Right forelimb (tissue), 1 donor: ENCODE measurements at places on chromosomes 4 and X.

DNA sequence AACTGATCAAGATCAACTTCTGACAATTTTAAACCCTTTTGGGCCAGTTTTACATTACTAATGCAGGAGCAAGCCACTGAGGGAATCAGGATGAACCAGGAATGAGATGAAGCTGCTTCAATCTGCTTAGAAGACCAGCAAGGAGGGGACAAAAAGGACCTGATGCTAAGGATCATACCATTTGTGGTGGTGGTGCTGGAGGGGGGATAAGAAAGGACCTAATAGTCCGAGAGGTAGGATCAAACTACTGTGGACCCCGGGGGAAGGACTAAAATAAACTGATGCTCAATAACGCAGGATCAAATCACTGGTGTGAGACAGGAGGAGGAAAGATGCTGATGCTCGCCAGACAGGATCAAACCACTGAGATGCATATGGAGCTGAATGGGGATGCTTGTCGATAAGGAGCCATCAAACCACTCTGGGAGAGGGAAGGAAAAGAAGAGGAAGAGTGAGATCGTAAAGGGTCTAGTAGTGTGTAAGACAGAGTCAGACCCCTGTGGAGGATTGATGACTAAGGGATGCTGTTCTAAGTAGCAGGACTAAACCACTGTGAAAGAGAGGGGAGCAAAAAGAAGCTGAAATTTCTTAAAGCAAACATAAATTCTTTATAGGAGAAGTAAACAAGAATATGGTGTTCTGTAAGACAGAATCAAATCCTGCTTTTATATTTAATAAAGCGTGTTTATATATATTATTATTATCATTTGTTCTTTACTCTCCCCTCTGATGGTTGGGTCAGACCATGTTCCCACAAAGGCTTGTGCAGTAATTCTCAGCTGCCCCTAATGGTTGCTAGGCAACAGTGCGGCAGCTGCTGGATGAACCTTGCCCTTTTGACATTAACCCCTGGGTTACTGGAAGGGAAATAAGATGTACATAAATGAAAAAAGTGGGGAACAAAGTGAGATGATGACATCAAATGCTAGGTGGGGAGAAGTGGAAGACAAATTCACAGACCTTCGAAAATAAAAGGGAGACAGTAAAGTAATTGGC lies 432.5 kb upstream of the FGF16 start:
- DNase-seq, result no peak

DNA sequence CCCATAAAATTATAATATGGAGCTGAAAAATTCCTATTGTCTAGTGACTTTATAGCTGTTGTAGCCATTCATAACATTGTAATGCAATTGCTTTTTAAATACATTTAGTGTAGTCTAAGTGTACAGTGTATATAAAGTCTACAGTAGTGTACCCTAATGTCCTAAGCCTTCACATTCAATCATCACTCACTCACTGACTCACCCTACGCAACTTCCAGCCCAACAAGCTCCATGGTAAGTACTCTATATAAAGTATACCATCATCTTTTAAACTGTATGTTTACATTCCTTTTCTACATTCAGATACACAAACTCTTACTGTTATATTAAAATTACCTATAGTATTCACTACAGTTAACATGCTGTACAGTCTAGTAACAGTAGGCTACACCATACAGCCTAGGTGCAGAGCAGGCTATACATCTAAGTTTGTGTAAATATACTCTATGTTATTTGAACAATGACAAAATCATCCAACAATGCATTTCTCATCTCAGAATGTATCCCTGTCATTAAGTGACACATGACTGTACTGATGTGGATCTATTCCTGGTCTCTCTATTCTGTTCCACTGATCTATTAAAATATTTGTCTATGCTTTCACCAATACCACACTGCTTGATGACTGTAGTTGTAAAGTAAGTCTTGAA lies 33.7 kb downstream of the CLOCK start:
- no peak for DNase-seq

DNA sequence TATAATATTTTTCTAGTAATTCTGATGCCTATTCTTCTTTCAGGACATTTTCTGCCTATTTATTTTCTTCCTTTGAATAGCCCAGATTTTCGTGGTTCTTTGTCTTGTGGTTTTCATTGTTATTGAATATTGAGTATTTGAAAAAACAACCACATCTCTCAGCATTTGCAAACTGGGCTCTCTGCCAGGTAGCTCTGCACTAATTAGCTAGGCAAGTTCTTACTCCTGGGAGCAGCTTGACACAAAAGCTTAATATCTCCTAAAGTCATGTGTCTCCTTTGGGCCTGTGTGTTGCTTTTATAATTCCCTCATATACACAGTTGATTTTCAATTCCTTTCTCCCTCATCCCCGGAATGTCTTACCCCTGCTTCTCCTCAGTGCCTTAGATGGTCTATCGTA lies 413.5 kb upstream of the GRIA3 start:
- no peak for DNase-seq

- no peak for DNase-seq
These were observed 166.8 kb downstream of the COL4A6 start for GRCh38 chrX:108271397-108271787.

DNA sequence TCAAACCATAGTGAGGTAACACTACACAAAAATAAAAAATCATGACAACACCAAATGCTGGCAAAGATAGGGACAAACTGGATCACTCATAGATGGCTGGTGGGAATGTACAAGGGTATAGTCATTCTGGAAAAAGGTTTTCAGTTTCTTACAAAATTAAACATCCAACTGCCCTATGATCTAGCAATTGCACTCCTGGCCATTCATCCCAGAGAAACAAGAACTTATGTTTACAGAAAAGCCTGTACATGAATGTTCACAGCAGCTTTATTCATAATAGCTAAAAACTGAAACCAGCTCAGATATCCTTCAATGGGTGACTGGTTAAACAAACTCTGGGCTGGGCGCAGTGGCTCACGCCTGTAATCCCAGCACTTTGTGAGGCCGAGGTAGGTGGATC lies 43.3 kb downstream of the NYX start:
- no peak for DNase-seq

DNA sequence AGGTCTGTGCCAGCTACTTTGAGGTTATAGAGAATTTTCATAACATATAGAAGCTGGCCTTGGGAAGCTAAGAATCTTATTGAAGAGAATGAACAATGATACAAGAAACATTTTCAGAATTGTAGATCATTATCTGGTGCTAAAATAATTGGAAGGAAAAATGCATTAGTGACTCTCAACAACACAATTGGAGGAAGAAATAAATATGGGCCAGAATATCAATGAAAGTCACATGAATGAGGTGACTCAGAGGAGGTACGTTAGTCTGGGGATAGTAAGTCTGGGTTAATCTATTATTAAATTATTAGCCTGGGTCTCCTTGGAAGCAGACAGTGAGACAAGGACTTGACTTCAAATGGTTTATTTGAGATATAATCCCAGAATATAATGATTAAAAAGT lies 529.3 kb upstream of the SLIT2 start:
- DNase-seq, result no peak

DNA sequence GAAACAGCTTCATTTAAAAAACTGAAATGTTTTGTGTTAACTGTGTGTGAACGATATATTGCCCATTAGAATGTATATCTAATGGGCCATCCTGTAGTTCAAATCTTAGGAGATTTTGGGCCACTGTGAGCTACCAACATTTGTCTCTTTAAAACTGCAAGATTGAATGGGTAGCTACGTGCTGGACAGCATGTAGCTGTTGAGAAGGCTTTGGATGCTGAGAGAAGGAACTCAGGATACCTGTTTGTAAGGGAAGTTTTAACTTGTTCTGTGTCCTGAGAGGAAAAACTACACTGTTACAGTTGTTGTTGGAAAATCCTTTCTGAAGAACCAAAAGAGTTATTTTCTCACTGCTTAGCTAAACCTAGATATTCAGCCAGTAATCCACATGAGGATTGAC lies 45.9 kb downstream of the PDLIM5 start:
- DNase-seq, result no peak

DNA sequence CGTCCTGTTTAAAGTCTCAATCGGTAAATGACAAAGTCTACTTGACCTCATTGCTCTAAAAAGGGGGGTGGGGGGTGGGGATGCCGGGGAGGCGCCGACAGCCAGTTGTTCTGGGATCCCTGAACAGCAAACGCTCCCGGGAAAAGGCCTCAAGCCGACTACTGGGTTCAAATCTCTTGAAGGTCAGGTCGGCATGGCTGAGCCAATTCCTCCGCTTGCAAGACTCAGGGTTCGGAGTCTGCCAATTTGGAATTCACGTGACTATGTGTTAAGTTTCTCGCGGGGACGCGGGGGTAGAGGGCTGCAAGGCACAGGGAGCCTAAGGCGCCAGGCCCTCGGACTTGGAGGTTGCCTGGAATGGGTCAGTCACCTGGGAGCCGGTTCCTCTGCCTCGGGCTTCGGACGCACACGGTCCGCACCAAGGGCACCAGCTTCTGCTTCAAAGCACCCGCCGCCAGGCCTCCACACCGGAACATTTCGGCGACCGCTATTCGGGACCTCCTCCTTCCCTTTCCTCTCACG lies 399 bp downstream of the AIFM1 start:
- no peak for DNase-seq

DNA sequence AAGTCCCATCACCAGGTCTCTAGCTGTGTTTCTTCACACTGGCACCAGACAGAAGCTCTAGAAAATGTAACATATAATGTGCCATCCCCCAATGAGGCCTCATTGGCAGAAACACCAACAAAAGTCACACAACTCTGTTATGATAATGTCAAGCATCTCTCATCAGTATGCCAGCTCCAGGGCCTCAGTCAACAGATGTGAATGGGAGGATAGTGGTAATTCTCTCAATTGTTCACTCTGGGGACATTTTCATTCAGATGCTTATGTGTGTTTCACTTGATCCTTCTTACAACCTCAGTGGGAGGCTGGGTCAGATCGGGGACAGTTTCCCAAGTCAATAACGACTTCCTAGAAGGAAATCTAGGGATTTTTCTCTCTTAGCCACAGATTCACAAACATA lies 57.5 kb upstream of the SCOC start:
- no peak for DNase-seq

DNA sequence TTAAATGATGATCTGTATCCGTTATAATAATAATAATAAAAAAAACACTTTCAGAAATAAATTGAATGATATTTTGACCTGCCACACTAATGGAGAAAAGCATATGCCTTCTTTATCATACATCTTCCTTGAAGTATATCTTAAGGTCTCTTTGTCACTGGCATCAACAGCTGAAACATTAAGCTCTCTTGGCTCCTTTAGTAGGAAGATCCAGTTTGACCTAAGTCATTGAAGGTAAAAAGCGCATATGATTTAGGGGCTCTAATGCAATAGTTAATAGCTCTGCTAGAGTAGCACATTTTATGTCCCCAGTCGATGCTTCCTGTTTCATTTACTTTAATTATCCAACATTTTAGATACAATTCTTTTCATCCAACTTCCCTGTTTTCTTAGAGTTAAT lies 1010.8 kb downstream of the STPG2 start:
- no peak for DNase-seq

DNA sequence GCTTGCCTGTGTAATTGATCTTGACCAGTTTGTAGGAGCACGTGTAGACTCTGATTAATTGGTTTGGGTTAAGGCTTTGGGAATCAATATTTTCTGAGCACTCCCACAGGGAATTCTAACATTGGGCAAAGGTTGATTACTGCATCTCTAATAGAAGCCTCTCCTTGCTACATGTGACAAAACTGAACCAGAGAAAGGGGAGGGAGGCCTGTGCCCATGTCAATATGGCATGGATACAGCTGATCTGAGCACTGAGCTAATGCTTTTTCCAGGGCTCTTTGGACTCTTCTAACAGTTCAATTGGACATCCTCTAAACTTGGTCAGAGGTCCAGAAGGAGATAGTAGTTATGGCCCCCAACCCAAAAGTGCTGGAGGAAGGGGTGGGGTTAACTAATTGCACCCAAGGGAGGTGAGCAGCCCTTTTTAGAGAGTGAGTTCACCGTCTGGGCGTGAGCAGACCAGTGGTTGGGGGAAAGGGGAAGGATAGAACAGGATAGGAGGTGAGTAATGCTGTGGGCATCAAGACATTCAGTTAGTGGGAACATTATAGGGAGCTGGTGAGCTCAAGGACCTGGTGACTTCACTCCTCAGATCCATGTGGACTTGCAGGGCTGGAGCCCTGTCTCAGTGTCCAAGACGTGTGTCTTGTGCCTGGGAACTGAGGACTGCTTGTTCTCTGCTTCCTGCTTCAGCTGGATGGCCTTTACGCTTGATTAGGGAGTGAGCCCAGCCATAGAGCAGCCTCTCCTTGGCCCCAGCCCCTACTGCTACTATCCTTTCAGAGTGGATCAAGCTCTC lies 22.8 kb downstream of the MSN start:
- DNase-seq, result no peak

- no peak for DNase-seq
These were observed 218.9 kb downstream of the NAP1L3 start for GRCh38 chrX:93454509-93454908.

GRCh38 chrX:56284269-56284668 lies 52.1 kb downstream of the KLF8 start:
- DNase-seq, result no peak

DNA sequence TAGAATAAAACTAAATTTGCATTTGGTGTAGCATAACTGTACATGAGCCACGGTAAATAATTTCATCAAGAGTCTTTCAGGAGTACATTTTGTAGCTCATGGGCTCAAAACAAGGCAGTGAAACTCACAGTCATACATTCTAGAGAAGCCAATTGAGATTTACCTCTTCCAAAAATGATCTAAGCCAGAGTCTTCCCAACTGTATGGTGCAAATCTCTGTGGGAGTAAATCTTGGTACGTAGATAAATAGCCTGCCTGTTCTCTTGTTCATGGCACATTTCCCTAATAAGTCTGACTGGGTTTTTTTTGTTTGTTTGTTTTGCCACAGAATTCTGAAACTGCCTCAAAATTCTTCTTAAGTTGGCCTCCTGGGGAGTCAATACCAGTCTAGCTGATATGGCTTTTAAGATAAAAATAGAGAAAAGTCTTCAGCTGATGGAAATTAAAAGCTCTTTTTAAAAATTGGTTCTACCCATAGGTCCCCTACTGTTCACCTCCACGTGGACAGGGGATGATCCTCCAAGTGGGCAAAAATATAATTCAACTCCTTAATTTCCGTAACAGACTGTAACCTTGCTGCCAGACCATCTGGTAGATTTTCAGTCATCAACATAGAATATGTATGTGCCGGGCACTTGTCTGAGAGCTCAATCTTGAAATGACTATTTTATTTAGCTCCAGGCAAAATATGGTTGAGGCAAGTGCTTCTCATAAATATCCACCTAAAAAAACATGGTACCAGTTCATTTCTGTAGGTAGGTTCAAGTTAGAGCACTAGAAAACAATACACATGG lies 365.4 kb downstream of the PDHA2 start:
- no peak for DNase-seq

DNA sequence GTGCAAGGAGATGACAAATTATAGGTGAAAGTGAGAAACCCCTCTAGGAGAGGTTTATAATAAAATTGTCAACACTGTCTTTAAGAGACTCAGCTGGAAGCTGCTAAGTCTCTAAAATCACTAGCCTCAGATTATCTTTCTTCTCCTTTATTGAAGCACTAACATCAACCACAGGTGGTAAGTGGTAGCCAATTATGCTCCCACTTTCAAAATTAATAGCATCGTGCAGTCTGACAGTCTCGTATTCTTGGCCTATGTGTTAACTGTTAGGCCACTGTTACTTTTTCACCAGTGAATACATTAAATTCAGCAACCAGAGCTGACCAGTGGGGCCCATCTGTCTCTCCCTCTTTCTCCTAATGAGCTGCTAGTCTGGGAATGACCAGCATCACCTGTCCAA lies 674.1 kb downstream of the RAPGEF2 start:
- DNase-seq, result no peak
